ENCODE measurements at places on chromosomes 12 and 14.

- no peak for DNase-seq
Measured at GRCh38 chr12:116532986-116533342, 26.2 kb upstream of the MAP1LC3B2 start.

DNA sequence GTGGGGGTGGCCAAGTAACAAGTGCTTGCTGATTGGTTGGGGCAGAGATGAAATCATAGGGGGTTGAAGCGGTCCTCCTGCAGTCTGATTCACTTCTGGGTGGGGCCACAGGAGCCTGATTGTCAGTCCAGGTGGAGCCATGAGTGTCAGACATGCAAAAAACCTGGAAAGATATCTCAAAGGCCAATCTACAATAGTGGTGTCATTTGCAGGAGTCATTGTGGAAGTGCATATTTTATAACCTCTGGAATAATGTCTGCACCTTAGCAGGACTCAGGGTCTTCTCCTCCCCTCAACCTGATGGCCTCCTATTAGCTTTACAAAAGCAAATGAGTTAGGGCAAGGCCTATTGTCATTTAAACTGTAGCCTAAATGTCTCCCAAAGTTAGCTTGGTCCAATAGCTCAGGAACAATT lies 241.4 kb downstream of the NUAK1 start:
- DNase-seq = no peak

DNA sequence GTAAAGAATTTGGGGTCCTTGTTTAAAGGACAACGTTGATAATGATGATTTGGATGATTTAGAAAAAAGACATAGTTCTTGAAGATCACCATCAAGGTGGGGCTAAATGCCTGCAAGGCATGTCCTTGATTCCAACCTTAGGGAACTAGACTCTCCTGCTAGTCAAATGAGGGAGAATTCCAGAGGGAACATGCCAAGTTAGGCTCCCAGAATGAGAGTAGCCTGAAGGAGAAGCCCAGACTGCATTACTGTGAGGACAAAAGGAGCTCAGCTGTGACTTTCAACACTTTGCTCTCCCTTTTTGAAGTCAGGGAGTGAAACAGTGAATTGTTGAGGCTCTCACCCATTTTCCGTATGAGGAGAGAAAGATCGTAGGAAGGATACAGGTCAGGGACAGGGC lies 95.2 kb upstream of the TBX3 start:
- no peak for DNase-seq

GRCh38 chr14:72868500-72868899 lies 25.4 kb downstream of the DPF3 start:
- DNase-seq = no peak

DNA sequence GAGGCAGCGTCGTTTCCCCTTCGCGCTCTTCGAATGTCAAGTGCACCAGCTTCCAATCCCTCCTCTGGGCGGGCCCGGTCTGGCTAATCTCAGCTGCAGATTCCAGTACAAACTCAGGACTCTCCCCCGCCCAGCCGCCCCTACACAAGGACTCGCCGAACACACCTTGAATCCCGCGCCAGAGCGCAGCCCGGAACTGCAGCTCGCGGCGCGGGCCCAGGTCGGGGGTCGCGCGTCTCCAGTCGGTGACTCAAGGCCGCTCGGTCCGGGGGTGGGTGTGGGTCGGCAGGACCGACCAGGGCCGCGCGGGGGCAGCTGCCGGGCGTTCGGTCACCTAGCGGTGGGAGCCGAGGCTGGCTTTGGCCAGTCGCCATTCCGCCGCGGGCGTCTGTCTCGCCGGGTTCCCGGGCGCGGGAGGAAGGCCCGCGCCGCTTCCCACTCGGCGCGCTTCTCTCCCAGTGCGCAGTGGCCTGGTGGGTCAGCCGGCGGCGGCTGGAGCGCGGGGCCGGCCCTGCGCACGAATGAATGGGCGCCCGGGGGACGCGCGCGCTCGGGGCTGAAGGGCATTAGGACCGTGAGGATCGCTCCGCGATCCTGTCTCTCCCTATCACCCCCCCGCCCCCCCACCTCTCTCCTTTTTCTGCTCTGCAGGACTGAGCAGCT lies at the start of gene GALNT16:
GALNT16 (plus strand) TSS at position 632 of the 663 bp plus-strand sequence. CDS start 133 bp downstream, outside the sequence.
- DNase-seq = peak; percentile 60

- no peak for DNase-seq
Measured at GRCh38 chr14:68734231-68734732, 58.6 kb downstream of the ZFP36L1 start.

GRCh38 chr12:121610239-121611149 lies 15.8 kb upstream of the ORAI1 start:
- no peak for DNase-seq

- no peak for DNase-seq
Measured at GRCh38 chr12:130555628-130556485, 160.2 kb downstream of the RIMBP2 start.
